NCI-H1930 (cell line): ENCODE measurements at places on chromosomes 7 and 10.

DNA sequence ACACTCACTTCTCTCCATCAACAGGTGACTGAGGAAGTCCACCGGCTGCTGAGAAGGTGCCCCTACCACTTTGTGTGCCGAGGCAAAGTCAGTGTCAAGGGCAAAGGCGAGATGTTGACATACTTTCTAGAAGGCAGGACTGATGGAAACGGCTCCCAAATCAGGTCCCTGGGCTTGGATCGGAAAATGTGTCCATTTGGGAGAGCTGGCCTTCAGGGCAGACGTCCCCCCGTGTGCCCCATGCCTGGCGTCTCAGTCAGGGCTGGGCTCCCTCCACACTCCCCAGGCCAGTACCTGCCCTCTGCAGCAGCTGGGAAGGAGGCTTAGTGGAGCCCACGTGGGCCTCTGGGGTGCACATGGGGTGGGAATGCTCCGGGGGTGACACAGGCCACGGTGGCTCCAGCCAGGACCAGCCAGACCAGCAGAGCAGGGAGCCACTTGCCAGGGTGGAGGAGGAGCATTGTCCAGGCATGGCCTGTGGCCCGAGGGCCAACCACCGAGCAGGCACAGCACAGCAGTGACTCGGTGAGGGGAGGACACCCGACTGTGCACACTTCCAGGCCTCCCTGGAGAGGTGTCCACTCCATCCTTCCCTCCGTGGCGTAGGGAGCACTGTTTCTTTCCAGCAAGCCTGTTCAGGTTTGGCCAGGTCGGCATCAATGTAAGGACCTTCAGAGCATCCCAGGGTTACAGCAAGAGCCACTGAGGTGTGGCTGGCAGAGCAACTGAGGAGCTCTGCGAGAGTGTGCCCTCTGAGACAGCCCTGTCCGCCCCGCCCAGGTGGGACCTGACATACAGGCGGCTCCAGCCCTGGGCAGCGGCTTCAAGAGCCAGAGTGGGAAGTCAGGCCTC, 139.7 kb downstream of the ADCY1 start:
- no peak for DNase-seq

- no peak for DNase-seq
Measured at GRCh38 chr7:46139079-46139478, 218.0 kb upstream of the IGFBP3 start.

- DNase-seq: no peak
Measured at GRCh38 chr10:91622601-91623000, 10.3 kb downstream of the PPP1R3C start.

DNA sequence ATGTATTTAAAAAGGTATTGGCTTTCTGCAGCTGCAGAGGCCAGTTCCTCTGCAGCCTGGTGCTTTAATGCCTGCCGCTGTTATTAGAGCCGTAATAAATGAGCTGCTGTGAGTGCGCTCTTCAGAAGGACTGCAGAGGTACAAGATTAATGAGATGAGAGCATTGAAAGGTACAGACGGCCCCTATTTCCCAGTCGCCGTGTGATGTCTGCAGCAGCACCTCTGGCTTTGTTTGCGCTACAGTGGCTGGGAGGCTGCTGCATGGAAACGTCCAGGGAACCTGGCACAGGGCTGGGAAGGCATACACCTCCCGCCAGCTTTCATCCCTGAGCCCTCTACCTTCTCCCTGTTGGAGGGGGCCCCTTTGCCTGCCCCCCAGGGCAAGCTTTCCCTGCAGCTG, 383.8 kb upstream of the ZMIZ1 start:
- no peak for DNase-seq

DNA sequence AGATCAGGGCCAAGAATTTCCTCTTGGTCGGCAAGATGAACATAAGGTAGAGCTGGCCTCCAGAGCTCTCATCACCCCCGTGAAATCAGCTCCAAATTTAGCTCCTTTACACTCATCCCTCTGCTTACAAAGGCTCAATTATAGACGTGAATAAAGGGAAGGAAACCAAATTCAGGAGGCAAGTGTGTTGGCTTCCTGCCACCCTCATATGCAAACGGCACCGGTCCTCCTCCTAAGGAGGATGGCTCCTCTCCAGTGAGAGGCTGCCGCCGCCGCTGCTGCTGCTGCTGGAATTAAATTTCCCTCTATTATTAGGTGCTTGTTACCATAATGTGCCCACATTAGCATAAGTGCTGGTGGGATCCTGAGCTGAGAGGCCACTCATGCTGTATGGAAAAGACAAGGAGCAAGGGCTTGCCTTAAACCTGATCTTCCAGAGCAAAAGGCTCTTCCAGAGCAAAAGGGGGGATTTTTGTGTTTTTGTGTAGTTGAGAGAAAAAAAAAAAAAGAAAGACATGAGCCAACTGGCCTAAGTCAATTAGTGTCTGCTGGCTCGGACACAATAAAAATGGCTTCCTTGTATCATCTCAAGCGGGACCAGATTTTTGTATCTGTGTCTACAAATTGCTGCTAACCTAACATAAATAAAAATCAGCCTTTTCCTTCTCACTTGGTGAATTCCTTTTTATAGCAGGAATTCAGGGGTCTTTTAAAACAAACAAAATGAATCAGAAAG, 68.4 kb downstream of the CDHR3 start:
- DNase-seq: no peak

- DNase-seq: no peak
Measured at GRCh38 chr7:66766041-66766440, 25.5 kb downstream of the RABGEF1 start.

DNA sequence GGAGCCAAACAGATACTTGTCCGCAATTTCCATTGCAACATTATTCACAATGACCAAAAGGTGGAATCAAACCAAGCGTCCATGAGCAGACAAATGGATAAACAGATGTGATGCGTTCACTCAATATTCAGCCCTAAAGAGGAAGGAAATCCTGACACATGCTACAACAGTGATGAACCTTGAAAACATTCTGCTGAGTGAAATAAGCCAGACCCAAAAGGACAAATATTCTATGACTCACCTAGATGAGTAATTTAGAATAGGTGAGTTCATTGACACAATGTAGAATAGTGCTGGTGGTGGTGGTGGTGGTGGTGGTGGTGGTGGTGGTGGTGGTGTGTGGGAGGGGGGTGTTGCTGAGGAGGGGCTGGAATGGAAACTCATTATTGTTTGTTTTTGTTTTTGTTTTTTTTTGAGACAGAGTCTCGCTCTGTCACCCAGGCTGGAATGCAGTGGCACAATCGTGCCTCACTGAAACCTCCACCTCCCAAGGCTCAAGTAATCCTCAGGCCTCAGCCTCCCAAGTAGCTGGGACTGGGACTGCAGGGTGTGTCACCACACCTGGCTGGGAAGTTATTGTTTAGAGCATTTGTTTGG, 28.6 kb downstream of the SMKR1 start:
- DNase-seq: no peak

- DNase-seq: no peak
Measured at GRCh38 chr7:118995350-118995749, 770.8 kb downstream of the ANKRD7 start.

DNA sequence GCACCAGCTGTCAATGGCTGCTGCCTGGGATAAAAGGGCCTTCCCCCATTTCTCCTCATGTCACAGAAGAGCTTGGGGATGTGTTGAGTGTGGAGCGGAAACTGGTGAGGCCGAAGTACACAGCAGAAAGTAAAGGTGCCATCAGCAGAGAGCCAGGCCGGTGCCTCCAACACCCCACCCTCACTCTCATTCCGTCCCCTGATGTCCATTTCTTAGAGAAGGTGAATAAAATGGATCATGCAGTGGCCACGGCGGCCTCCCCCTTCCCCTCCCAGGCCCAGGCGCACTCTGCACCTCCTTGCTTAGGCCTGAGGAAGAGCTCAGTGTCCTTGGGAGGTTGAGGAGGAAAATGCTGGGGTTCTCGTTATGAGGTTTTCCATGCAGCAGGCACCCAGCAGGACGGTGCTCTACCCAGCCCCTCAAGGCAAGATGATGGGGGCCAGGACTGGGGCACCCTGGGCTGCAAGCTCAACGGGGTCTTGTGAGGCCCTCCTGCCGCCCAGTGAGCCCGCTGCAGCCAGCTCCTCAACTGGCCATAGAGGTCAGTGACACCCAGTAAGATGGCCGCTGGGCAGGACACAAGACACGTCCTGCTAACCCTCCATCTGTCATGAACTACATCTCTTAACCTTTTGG, 163.9 kb downstream of the ADARB2 start:
- no peak for DNase-seq

- no peak for DNase-seq
Measured at GRCh38 chr10:131159771-131160170, 151.8 kb downstream of the TCERG1L start.

GRCh38 chr10:88881922-88882645, 2.0 kb downstream of the STAMBPL1 start:
- DNase-seq: no peak

- DNase-seq: no peak
Measured at GRCh38 chr10:97128516-97129154, 57.1 kb downstream of the SLIT1 start.

GRCh38 chr10:112955582-112956421, 5.8 kb downstream of the TCF7L2 start:
- DNase-seq: no peak

DNA sequence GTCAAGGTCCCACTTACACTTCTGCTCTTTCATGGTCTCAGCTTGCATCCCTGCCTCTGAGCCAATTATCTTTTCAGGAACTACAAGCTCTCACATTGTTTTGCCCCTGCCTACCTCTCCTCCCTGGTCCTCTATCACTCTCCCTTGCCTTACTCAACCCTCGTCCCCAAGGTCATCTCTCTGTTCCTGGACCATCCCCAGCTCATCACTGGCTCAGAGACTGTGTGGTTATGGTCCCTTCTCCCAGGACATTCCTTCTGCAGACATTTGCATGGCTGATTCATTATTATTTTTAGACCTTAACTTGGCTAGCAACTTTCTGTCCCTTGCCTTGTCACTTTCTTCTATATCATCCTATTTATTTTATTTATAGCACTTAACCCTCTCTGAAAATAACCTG, 17.8 kb upstream of the GPAM start:
- DNase-seq: no peak

- no peak for DNase-seq
Measured at GRCh38 chr10:113454341-113455061, 98.4 kb upstream of the HABP2 start.

GRCh38 chr7:110569486-110570205, 521.3 kb upstream of the LRRN3 start:
- no peak for DNase-seq

DNA sequence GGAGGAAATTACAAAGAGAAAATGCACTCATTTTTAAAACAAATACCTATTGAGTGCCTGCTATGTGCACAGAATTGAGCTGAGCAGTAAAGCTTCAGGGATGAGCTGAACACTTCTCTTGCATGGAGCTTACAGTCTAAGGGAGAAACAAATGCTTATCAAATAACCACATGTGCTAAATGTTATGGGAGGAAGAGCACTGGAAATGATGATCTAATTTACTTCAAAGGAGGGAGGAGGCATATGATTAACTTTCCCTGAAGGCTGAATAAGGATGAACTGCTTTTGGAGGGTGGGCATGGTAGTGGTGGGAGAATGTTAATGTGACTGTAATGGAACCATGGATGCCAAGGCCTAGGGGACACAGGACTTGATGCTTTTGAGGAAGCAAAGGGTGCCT, 168.2 kb downstream of the POU6F2 start:
- DNase-seq: no peak

DNA sequence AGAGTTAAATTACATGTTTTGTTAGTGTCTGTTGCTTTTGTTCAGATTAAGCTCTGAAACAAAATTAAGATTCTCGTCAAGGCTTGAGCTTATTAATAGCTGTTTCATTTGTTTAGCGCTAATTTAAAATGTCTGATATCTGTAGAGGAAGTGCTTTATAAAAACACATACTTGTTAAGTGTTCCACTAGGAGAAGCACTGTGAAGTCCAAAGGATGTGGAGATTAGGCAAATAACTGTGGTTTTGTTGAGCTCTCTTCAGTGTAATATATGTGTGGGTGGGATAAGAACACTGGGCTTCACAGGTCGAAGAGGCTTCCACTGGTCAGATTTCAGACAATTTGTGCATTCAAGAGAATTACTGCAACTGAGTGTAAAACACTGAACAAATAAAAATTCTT, 242.0 kb downstream of the AUTS2 start:
- no peak for DNase-seq

GRCh38 chr7:135950972-135951371, 26.2 kb downstream of the MTPN start:
- no peak for DNase-seq

DNA sequence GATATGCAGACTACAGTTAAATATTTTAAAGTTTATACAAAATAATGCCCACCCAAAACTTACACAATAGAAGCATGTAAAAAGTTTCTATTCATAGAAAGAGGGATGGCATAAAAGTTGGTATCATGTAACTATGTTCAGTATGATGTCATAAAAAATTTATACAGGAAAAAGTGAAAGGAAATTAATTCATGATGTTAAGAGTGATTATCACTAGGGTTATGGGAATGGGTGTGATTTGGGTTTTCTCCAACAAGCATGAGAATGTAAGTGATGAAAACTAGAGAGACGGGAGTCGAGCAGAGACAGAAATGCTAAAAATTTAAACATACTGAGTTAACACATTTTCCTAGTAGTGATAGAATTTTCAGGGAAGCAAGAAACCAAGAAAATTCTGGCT, 52.7 kb downstream of the GDI2 start:
- no peak for DNase-seq

- DNase-seq: no peak
Measured at GRCh38 chr7:148344406-148344805, 246.2 kb upstream of the C7orf33 start.

GRCh38 chr10:76624470-76624869, 1013.1 kb downstream of the KCNMA1 start:
- no peak for DNase-seq

- no peak for DNase-seq
Measured at GRCh38 chr7:147235645-147236382, 1119.2 kb downstream of the CNTNAP2 start.

- no peak for DNase-seq
Measured at GRCh38 chr10:50347394-50347802, 96.1 kb upstream of the ASAH2 start.

DNA sequence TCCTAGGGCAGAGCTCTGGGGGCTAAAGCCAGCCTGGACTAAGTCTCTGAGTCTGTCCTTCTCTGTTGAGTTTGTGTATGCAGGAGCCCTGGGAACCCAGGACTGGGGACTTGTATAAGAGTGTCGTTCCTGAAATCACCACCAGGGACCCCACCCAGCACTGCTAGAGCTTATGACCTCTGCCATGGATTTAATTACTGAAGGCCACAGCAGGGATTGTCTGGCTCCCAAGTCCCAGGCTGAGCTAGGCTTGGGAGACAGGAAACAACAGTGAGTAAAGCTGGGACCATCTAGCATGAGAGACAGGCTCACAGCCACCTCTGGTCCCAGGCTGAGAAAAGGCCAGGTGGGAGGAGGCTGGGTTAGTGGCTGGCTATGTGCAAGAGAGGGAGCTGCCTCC, 1.4 kb upstream of the TSPAN15 start:
- DNase-seq: no peak

DNA sequence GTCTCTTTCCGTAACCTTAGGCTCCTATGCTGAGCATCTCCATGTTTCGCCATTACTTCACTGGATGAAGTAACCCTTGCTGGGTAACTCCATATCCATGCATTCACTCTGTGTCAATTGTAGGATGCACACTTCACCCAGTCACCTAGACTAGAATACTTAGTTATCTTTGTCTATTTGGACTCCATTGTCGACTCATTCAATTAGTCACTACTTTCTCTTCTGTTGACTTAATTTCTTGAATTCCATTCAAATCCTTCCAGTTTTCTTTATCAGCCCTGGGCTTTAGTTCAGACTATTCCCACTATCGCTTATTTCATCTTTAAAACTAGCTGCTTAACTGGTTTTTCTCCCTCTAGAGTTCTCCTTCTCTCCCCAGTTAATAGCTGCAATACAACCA, 111.3 kb upstream of the TNS3 start:
- DNase-seq: no peak

GRCh38 chr7:7595451-7595850, 28.8 kb downstream of the MIOS start:
- no peak for DNase-seq

GRCh38 chr10:45446858-45447257, 72.8 kb downstream of the ALOX5 start:
- no peak for DNase-seq
